ENCODE measurements at places on chromosomes 5 and 9. TPM values are rescaled to one million over a fixed set of nuclear protein-coding genes. Genes with fewer than 3 reads are reported as not detected.
A peak's percentile ranks its signal among the peaks of the same experiment; 100 is the strongest.

GRCh38 chr9:128484686-128485413, 19.7 kb upstream of the GLE1 start:
- no peak overlapping the region for H3K27ac ChIP-seq
- H3K36me3 ChIP-seq, result peaks cover 43% of the 10 kb centered on the region
- H3K27me3 ChIP-seq, result no peaks in the 10 kb centered on the region
- H3K4me3 ChIP-seq, result no peak overlapping the region
- no peaks in the 10 kb centered on the region for H3K4me1 ChIP-seq
- DNase-seq, result no peak

DNA sequence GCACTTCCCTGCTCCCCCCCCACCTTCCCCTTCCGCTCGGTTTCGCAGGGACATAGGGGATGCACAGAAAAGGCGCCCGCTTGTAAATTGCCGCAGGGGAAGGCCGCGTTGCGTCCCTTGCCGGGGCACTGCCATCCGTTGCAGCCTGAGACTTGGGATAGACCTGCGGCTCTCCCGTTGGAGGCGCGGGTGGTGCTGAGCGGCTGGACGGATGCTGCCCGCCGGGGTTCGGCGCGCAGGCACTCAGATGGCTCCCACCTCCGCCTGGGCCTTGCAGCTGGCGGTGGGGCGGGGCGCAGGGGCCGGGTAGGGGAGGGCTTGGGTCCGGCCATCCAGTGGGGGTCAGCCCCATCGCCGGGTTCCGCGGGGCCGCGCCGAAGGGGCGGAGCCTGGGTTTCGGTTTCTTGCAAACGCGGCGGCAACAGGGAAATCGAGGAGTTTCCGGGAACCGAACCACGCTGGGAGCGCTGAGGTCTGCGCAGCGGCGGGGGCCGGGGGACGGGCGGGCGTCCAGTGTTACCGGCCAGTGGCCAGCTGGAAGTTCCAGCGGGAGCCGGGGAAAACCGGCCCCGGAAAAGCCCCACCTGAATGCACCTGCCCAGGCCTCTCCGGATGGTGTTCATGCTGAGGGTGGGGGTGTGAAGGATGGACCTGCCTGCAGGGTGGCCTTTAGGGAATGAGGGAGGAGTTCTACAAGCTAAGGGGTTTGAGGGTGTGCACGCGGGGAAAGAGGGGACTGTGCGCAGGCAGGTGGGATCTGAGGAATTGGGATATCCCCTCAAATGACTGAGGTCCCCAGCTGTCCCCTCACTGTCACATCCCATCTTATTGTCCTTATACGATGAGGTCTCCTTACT, 6.3 kb upstream of the IRF1 start:
- peak overlapping the region; percentile 96 for H3K27ac ChIP-seq
- no peaks in the 10 kb centered on the region for H3K36me3 ChIP-seq
- peaks cover 21% of the 10 kb centered on the region for H3K4me1 ChIP-seq
- DNase-seq, result peak; percentile 96
- peak overlapping the region; percentile 69 for H3K4me3 ChIP-seq
- no peaks in the 10 kb centered on the region for H3K27me3 ChIP-seq

- H3K27me3 ChIP-seq, result peaks cover 11% of the 10 kb centered on the region
- H3K27ac ChIP-seq, result no peak overlapping the region
- no peak for DNase-seq
- no peaks in the 10 kb centered on the region for H3K36me3 ChIP-seq
- H3K4me1 ChIP-seq, result no peaks in the 10 kb centered on the region
Observed at GRCh38 chr5:133304707-133305216, 252.9 kb downstream of the HSPA4 start.

DNA sequence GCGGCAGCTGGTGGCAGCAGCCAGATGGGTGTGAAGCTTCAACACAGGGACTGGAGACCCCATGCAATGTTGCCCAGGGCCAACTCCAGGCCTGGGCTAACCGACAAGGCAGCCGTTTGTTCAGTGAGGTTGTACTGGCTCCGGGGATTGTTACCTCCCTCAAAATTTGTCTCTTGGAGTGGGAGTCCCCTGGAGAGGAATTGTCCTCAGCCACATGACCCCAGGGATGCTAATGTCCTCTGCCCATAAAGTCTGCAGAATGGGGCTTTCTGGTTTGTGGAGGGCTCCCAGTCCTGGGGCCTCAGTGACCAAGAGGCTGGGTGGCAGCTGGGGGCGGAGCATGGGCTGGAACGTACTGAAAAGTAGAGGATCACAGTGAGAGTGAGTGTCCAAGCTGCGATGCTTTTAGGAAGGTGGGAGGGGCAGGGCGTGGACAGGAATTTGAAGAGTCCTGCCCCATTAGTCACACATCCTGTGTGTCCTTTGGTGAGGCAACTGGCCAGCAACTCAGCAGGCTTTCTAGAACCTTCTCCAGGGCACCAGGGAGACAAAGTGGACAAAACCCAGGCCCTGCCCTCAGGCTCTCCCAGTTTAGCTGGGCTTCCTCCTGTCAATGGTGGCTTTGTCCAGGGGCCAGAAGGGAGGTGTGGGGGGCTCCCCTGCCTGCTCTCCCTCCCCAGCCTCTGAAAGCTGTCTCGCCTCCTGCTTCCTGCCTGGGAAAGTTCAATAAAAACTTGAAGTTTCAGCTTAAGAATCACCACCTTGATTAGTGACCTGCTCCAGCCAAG, 114.0 kb downstream of the NSG2 start:
- H3K4me1 ChIP-seq, result no peaks in the 10 kb centered on the region
- no peak overlapping the region for H3K27ac ChIP-seq
- DNase-seq, result no peak
- no peaks in the 10 kb centered on the region for H3K27me3 ChIP-seq
- H3K4me3 ChIP-seq, result no peak overlapping the region
- no peaks in the 10 kb centered on the region for H3K36me3 ChIP-seq

GRCh38 chr5:38925154-38925925, 79.5 kb downstream of the OSMR start:
- H3K27me3 ChIP-seq, result no peaks in the 10 kb centered on the region
- no peak for DNase-seq
- H3K36me3 ChIP-seq, result peaks cover 36% of the 10 kb centered on the region
- no peak overlapping the region for H3K4me3 ChIP-seq

GRCh38 chr5:124633209-124633608, 113.2 kb downstream of the ZNF608 start:
- no peak for DNase-seq
- H3K36me3 ChIP-seq, result no peaks in the 10 kb centered on the region
- peak overlapping the region; percentile 86 for H3K27ac ChIP-seq
- H3K4me3 ChIP-seq, result no peak overlapping the region

GRCh38 chr9:11702548-11702947, 990.6 kb upstream of the TYRP1 start:
- no peaks in the 10 kb centered on the region for H3K4me1 ChIP-seq
- DNase-seq, result no peak
- no peak overlapping the region for H3K4me3 ChIP-seq

GRCh38 chr5:86971034-86971571, 296.6 kb upstream of the RASA1 start:
- no peak for DNase-seq
- H3K36me3 ChIP-seq, result no peaks in the 10 kb centered on the region
- no peak overlapping the region for H3K4me3 ChIP-seq
- H3K27me3 ChIP-seq, result peaks cover 12% of the 10 kb centered on the region
- no peaks in the 10 kb centered on the region for H3K4me1 ChIP-seq

- H3K27ac ChIP-seq, result no peak overlapping the region
- DNase-seq, result peak; percentile 43
- H3K36me3 ChIP-seq, result no peaks in the 10 kb centered on the region
- H3K4me3 ChIP-seq, result no peak overlapping the region
- H3K4me1 ChIP-seq, result no peaks in the 10 kb centered on the region
Observed at GRCh38 chr9:9790216-9790872, 822.5 kb downstream of the PTPRD start.

DNA sequence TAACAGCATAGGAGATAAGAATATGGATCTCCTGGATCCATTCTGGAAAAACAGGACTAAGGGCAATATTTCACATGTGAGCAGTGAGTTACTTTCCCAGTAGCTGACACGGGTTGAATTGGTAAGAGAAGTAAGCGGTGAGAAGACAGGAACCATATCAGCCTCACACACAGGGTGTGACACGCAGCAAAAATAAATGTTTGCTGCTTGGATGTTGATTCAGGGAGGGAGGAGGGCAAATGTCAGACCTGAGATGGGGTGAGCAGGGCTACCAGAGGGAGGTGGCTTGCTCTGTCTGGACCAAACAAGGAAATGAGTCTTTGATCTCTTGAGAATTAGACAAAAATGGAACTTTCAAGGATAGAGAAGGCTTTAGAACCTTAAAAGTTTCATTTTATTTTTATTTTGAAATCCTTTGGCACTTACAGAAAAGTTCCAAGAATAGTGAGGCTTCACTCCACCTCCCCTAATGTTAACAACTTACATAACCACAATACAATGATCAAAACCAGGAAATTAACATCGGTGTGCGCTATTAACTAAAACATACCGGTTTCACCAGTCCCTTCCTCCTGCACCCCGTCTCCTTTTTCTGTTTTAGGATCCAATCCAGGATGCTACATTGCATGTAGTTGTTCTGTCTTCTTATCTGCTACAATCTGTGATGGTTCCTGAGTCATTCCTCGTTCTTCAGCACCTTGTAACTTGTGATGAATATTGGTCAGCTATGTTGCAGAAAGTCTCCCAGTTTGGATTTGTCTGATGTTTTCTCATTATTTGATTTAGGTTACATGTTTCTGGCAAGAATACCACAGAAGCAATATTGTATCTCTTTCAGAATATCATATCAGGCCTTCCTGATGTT, 20.5 kb upstream of the ARHGEF28 start:
- H3K36me3 ChIP-seq, result no peaks in the 10 kb centered on the region
- no peak for DNase-seq
- H3K4me3 ChIP-seq, result no peak overlapping the region
- no peak overlapping the region for H3K27ac ChIP-seq
- no peaks in the 10 kb centered on the region for H3K27me3 ChIP-seq

DNA sequence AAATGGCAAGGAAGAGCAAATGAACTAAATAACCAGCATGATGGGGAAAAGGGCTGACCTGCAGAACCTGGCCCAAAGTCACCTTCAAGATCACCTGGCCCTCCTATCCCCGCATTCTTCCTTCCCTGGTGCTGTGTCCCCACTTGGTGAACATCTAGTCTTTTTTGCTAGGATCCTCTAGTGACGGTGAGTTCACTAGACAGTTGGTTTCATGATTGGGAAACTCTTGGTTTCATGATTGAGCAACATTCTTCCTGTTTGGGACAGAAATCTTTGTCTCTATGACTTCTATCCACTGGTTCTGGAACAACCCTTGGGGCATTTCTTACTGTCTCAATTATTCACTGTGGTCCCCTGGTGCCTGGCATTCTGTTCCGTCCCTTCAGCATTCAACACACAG, 50.2 kb upstream of the DAB2IP start:
- no peaks in the 10 kb centered on the region for H3K27me3 ChIP-seq
- peaks cover 39% of the 10 kb centered on the region for H3K4me1 ChIP-seq
- H3K36me3 ChIP-seq, result no peaks in the 10 kb centered on the region
- H3K4me3 ChIP-seq, result no peak overlapping the region
- H3K27ac ChIP-seq, result no peak overlapping the region

DNA sequence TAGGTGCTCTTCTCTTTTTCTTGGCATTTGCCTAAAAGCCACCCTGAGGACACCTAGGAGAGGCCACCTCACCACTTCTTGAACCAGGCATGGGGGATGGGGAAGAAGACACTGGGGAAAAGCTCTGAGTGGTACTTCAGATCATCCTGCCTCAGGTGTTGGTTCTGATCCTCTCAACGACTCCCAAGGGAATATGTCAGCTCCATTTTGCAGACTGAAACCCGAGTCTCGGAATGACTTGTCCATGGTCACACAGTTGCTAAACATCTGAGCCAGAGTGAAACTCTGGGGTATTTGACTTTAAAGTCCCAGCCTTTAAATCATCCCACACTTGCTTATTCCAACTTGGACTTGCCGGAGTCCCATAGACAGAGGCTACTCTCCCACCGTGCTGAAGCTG, 120.6 kb upstream of the GABRP start:
- DNase-seq, result no peak
- H3K27ac ChIP-seq, result no peak overlapping the region
- no peaks in the 10 kb centered on the region for H3K27me3 ChIP-seq

- no peak for DNase-seq
- no peak overlapping the region for H3K27ac ChIP-seq
- no peak overlapping the region for H3K4me3 ChIP-seq
Observed at GRCh38 chr5:76294573-76294972, 108.5 kb upstream of the IQGAP2 start.

GRCh38 chr9:99237356-99237755, 15.3 kb downstream of the SEC61B start:
- H3K36me3 ChIP-seq, result peaks cover 13% of the 10 kb centered on the region
- H3K27me3 ChIP-seq, result no peaks in the 10 kb centered on the region
- H3K27ac ChIP-seq, result no peak overlapping the region
- no peak for DNase-seq
- H3K4me1 ChIP-seq, result peaks cover 9% of the 10 kb centered on the region

GRCh38 chr5:123215929-123216702, 127.1 kb downstream of the PRDM6 start:
- no peak overlapping the region for H3K4me3 ChIP-seq
- H3K4me1 ChIP-seq, result no peaks in the 10 kb centered on the region
- no peak for DNase-seq
- H3K27ac ChIP-seq, result no peak overlapping the region

DNA sequence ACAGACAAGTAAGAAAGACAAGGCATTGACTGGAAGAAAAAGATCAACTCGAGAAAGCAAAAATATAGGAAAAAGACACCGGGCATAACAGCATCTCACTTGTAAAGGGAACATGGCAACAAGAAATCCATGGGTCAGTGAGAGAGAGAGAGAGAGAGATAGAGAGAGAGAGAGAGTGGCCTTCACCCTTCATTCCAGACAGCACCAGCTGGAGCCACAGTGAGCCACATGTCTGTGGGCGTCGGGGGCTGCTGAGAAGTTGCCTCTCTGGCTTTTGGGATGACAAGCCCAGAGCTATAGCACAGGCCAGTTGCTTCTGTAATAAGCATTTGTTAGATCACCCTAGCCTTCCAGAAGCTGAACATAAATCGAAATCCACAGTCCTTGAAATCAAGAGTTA, 20.3 kb upstream of the ENC1 start:
- H3K4me1 ChIP-seq, result no peaks in the 10 kb centered on the region
- no peaks in the 10 kb centered on the region for H3K27me3 ChIP-seq
- peak overlapping the region; percentile 33 for H3K27ac ChIP-seq
- H3K36me3 ChIP-seq, result no peaks in the 10 kb centered on the region

- no peaks in the 10 kb centered on the region for H3K27me3 ChIP-seq
- no peak for DNase-seq
- no peak overlapping the region for H3K4me3 ChIP-seq
- peak overlapping the region; percentile 89 for H3K27ac ChIP-seq
- peaks cover 2% of the 10 kb centered on the region for H3K36me3 ChIP-seq
Observed at GRCh38 chr9:35518225-35518821, 28.4 kb downstream of the RUSC2 start.

DNA sequence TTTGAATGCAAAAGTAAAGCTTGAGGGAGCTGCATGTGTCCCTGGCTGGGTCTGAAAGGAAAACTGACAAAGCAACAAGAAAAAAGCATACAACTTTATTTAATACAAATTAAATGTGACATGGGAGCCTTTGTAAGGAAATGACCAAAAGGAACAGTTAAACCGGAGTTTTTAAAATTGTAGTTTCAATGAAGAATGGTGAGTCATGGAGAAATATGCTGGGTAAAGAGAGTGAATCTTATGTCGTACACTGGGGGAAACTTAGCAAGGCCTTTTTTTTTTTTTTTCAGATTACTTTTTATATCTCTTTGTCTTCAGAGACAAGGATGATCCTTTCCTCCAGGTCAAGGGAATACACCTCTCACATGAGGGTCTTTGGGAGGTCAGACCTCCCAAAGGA, 50.1 kb upstream of the FBXL17 start:
- no peak overlapping the region for H3K27ac ChIP-seq
- no peak overlapping the region for H3K4me3 ChIP-seq
- H3K36me3 ChIP-seq, result no peaks in the 10 kb centered on the region
- H3K27me3 ChIP-seq, result no peaks in the 10 kb centered on the region

AFAP1L1 gene
- polyA plus RNA-seq, result 0.89 TPM

ARHGEF37 gene
- 1.3 TPM for polyA plus RNA-seq

ARAP3 gene
- 5.5 TPM for polyA plus RNA-seq

CYLC2 gene
- not detected for polyA plus RNA-seq

TXNDC8 gene
- polyA plus RNA-seq, result not detected

DELE1 gene
- polyA plus RNA-seq, result 60.3 TPM

BTNL3 gene
- polyA plus RNA-seq, result not detected
